Activated naive CD8-positive, alpha-beta T cell treated with anti-CD3 and anti-CD28 coated beads, Interleukin-2, amount 50 U/mL, for 24 hours (primary cell): ENCODE measurements at places on chromosomes 13 and 19.

GRCh38 chr19:38434549-38435051 is 1.1 kb downstream of the RYR1 start:
- DNase-seq = no peak
- H3K27me3 ChIP-seq = peaks cover 21% of the 10 kb centered on the region
- no peak overlapping the region for H3K4me3 ChIP-seq
- H3K4me1 ChIP-seq = peaks cover 11% of the 10 kb centered on the region
- H3K27ac ChIP-seq = no peak overlapping the region

DNA sequence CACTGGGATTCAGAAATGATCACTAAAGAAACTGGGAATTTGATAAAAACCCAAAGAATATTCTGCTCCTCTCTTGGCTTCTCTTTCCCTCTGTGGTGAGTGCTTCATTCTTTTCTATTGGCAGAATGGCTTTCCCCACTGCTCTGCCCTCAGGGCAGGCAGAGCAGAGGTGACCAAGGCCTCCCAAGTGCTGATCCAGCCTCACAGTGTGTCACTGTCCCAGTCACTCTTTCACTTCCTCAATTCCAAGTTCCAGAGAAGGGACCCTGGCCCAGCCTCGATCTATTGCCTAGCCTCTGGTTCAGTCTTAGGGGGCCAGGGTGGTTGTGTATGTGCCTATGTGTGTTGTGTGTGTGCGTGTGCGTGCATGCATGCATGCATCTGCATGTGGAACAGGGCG is 180.6 kb upstream of the TMTC4 start:
- no peak overlapping the region for H3K4me3 ChIP-seq
- H3K36me3 ChIP-seq = no peaks in the 10 kb centered on the region
- no peak overlapping the region for H3K27ac ChIP-seq
- no peaks in the 10 kb centered on the region for H3K27me3 ChIP-seq
- DNase-seq = no peak

DNA sequence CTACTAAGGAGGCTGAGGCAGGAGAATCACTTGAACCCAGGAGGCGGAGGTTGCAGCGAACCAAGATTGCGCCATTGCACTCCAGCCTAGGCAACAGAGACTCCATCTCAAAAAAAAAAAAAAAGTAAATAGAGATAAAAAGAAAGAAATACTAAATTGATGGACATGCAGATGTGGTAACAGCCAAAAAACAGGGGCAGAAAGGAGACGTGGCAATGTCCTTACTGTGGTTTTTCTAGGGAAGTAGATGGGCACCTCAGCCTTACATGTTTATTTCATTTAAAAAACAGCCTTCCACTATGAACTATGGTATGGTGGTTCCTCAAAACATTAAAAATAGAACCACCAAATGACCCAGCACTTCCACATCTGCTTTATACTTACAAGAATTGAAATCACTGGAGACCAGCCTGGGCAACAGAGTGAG is 6.5 kb upstream of the EIF3G start:
- peaks cover 16% of the 10 kb centered on the region for H3K36me3 ChIP-seq
- no peak overlapping the region for H3K4me3 ChIP-seq
- H3K27me3 ChIP-seq = no peaks in the 10 kb centered on the region
- H3K4me1 ChIP-seq = no peaks in the 10 kb centered on the region
- DNase-seq = no peak

- no peak overlapping the region for H3K4me3 ChIP-seq
- peaks cover 23% of the 10 kb centered on the region for H3K27me3 ChIP-seq
- H3K36me3 ChIP-seq = no peaks in the 10 kb centered on the region
These were observed 59.7 kb upstream of the TNFRSF19 start for GRCh38 chr13:23510544-23510916.

GRCh38 chr13:73972545-73972944 is 161.7 kb downstream of the KLF12 start:
- peaks cover 12% of the 10 kb centered on the region for H3K36me3 ChIP-seq
- no peak overlapping the region for H3K4me3 ChIP-seq
- no peak overlapping the region for H3K27ac ChIP-seq
- no peaks in the 10 kb centered on the region for H3K27me3 ChIP-seq
- no peak for DNase-seq

- no peaks in the 10 kb centered on the region for H3K27me3 ChIP-seq
- DNase-seq = no peak
- H3K4me3 ChIP-seq = no peak overlapping the region
- H3K27ac ChIP-seq = no peak overlapping the region
- no peaks in the 10 kb centered on the region for H3K4me1 ChIP-seq
- no peaks in the 10 kb centered on the region for H3K36me3 ChIP-seq
These were observed 1567.4 kb downstream of the EFNB2 start for GRCh38 chr13:104967836-104968630.

DNA sequence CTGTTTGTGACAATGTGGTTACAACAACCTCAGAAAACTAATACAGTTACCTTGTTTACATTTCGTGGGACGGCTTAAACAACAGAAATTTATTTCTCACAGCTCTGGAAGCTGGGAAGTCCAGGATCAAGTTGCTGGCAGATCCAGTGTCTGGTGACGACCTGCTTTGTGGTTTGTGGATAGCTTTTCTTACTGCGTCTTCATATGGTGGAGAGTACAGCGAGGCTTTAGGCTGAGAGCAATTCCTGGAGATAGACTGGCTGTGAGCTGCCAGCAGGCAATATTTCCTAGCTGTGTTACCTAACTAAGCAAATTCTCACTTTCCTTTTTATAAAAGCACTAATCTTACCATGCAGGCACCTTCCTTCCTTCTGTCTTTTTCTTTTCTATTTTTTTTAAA is 1203.5 kb upstream of the PRR20A start:
- no peaks in the 10 kb centered on the region for H3K4me1 ChIP-seq
- DNase-seq = no peak
- H3K27me3 ChIP-seq = no peaks in the 10 kb centered on the region

GRCh38 chr19:43695985-43696704 is 19.7 kb upstream of the IRGC start:
- H3K27me3 ChIP-seq = peaks cover 26% of the 10 kb centered on the region
- peaks cover 17% of the 10 kb centered on the region for H3K4me1 ChIP-seq
- H3K4me3 ChIP-seq = no peak overlapping the region
- DNase-seq = no peak
- peaks cover 2% of the 10 kb centered on the region for H3K36me3 ChIP-seq
- H3K27ac ChIP-seq = no peak overlapping the region

DNA sequence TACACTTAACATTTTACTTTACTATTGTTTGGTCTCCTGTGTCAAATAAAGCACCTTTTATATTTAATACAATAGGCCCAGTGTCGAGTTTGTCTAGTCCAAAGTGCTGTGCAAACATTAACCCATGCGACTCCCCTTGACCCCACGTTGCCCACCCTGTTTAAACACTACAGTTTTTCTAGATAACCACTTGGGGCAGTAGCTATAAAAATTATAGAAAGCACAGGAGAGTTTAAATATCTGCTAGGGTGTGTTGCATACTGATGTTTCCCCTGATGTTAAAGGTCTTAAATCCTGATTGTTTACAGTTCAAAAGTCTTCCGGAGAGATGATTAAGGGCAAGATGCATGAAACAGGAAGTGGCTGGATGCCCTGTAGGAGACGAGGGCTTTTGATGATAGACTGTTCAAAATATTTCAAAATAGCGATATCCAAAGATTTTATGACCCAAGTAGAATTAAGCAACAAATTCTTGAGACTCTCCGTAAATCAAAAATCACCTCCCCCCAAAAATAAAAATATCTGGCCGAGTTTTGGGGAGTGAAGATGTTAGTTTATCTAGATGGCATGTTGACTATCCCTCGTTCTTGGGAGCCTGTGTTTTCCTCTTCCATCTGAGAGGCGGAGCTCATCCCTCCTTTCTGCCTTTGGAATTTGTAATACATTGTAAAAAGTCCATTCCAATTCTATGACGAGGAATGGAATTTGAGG is 167.1 kb downstream of the FGF9 start:
- no peak for DNase-seq
- H3K4me1 ChIP-seq = no peaks in the 10 kb centered on the region
- H3K36me3 ChIP-seq = no peaks in the 10 kb centered on the region
- H3K27me3 ChIP-seq = no peaks in the 10 kb centered on the region

GRCh38 chr13:44231786-44232516 is 141.7 kb upstream of the SERP2 start:
- peaks cover 2% of the 10 kb centered on the region for H3K4me1 ChIP-seq
- no peaks in the 10 kb centered on the region for H3K36me3 ChIP-seq
- H3K27ac ChIP-seq = no peak overlapping the region
- H3K4me3 ChIP-seq = no peak overlapping the region
- peaks cover 3% of the 10 kb centered on the region for H3K27me3 ChIP-seq
- DNase-seq = no peak

DNA sequence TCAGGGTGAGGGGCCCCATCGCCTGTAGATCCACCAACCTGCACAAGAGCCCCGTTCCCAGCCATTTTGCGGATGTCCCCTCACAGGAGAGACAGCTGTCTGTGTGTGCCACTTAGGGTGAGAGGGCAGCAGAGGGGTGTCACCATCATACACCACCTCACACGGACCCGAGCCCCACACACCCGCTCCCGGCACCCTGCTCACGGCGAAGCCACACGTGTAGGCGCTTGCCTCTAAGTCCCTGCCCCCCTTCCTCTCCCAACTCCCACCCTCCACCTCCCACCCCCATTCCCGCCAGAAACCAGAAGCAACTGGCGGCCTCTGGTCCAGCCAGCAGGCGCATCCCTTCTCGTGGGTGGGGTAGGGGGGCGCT is 4.0 kb upstream of the DPF1 start:
- peaks cover 23% of the 10 kb centered on the region for H3K4me1 ChIP-seq
- peak overlapping the region; percentile 11 for H3K4me3 ChIP-seq
- H3K27ac ChIP-seq = no peak overlapping the region
- H3K27me3 ChIP-seq = peaks cover 68% of the 10 kb centered on the region

- peaks cover 54% of the 10 kb centered on the region for H3K4me1 ChIP-seq
- H3K27ac ChIP-seq = no peak overlapping the region
These were observed 233.4 kb downstream of the FOXO1 start for GRCh38 chr13:40433001-40433400.

DNA sequence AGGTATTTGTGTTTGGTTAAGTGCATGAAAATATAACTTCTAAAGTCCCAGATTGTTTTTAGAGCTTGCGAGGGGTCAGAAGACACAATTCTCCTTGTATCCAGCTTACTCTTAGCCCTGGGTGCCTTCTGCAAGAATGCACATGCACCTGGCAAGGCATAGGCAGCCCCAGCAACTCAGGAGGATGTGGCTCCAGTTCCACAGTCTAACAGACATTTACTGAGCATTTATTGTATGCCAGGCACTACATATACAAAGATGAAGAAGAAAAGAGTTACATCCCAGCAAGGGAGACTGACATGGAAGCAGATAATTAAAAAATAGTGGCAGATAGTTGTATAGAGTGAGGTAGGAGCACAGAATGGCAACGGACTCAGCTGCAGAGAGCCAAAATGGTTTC is 101.1 kb upstream of the FRY start:
- H3K4me1 ChIP-seq = no peaks in the 10 kb centered on the region
- H3K27me3 ChIP-seq = peaks cover 7% of the 10 kb centered on the region
- no peak overlapping the region for H3K4me3 ChIP-seq
- no peak overlapping the region for H3K27ac ChIP-seq
- DNase-seq = no peak
- no peaks in the 10 kb centered on the region for H3K36me3 ChIP-seq

DNA sequence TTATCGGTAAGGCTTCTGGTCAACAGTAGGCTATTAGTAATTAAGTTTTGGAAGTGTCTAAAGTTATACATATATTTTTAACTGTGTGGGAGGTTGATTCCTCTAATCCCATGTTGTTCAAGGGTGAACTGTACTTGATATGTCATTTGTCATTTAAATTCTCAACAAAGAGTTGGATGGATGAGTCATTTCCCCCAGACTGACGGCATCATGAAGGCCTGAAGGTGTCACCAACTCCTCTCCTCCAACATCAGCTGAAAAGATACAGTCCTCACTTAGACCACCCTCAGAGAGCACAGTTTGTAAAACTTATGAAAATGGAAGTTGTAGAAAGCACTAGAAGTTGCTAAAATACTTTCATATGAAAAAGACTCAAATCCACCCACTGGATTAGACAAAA is 48.8 kb downstream of the DCLK1 start:
- H3K4me1 ChIP-seq = no peaks in the 10 kb centered on the region
- no peak overlapping the region for H3K4me3 ChIP-seq
- H3K36me3 ChIP-seq = no peaks in the 10 kb centered on the region
- H3K27ac ChIP-seq = no peak overlapping the region

DNA sequence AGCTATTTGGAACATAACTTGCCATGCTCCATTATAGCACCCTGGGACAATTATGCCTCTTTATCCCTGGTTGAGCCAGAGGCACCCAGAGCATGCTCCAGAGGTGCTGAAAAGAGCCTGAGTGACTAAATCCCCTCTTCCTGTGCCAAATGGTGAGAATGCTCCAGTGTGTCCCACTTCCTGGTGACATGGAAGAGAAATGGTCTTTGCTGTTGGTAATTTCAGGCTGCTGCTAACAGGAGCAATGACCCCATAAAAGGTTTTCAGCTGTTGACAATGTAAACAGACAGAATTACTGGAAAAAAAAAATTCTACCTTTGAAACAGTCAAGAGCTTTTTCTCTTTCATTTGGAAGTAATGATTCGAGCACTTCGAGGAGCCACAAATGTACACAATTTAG is 341.8 kb downstream of the FGF9 start:
- H3K4me1 ChIP-seq = peaks cover 6% of the 10 kb centered on the region
- no peak for DNase-seq

- H3K4me1 ChIP-seq = no peaks in the 10 kb centered on the region
- no peak overlapping the region for H3K27ac ChIP-seq
- no peak for DNase-seq
- H3K4me3 ChIP-seq = no peak overlapping the region
- no peaks in the 10 kb centered on the region for H3K27me3 ChIP-seq
These were observed 27.9 kb upstream of the KLF2 start for GRCh38 chr19:16296713-16297112.

DNA sequence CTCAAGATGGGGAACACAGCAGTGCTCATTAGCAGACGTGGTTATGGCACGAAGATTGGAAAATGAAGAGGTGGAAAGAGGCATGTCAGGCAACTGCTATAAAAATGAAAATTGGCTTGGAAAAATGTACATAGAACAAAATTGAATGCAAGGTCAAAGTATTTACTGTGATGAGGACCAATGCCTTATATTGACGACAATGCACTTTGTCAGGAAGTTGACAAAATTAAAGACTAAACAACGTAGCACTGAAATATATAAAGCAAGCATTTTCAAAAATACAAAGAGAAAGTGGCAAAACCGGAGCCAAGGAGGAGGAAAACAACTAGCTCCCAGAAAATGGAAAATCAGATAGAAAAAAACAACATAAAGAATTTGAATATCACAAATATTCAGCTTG is 113.7 kb upstream of the SGCG start:
- no peak for DNase-seq
- H3K27ac ChIP-seq = no peak overlapping the region
- no peaks in the 10 kb centered on the region for H3K4me1 ChIP-seq
- no peaks in the 10 kb centered on the region for H3K36me3 ChIP-seq
- H3K27me3 ChIP-seq = peaks cover 2% of the 10 kb centered on the region

GRCh38 chr19:37975596-37976515 is 68.8 kb downstream of the SIPA1L3 start:
- no peak overlapping the region for H3K27ac ChIP-seq
- peaks cover 14% of the 10 kb centered on the region for H3K36me3 ChIP-seq
- no peak for DNase-seq
- no peak overlapping the region for H3K4me3 ChIP-seq
- peaks cover 20% of the 10 kb centered on the region for H3K4me1 ChIP-seq
